ENCODE measurements at places on chromosomes 16 and 17. TPM values are rescaled to one million over a fixed set of nuclear protein-coding genes. Genes with fewer than 3 reads are reported as not detected.

Gene SMIM36
- not detected for total RNA-seq

Gene RUNDC3A
- total RNA-seq = 2.2 TPM

DNA sequence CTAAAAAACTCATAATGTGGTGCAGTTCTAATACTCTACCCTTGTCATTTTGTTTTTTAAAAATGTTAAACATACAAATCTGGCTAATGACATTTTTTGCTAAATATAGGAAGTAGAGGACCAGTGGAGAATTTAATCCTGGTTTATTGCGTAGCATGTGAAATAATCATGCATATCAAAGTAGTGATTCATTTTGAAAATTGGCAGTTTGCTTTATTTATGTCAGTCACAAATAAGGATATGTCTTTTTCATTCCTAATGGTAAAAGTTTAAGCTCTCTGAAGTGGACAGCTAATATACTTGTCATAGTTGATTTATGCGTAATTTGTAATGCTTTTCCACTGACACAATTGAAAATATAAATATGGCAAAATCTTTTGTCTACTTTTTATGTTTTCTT is 224.2 kb downstream of the BCAS3 start:
- peak; percentile 3 for DNase-seq

GRCh38 chr16:89132194-89133005 is 38.7 kb downstream of the ACSF3 start:
- DNase-seq = no peak

- peak; percentile 78 for DNase-seq
Measured at GRCh38 chr17:64418506-64419339, 28.1 kb upstream of the PECAM1 start.

GRCh38 chr16:70018254-70018653 is 67.1 kb downstream of the CLEC18A start:
- no peak for DNase-seq

- DNase-seq = no peak
Measured at GRCh38 chr16:1403036-1403435, 11.5 kb downstream of the UNKL start.
